ENCODE measurements at places on chromosomes 5 and 9.

DNA sequence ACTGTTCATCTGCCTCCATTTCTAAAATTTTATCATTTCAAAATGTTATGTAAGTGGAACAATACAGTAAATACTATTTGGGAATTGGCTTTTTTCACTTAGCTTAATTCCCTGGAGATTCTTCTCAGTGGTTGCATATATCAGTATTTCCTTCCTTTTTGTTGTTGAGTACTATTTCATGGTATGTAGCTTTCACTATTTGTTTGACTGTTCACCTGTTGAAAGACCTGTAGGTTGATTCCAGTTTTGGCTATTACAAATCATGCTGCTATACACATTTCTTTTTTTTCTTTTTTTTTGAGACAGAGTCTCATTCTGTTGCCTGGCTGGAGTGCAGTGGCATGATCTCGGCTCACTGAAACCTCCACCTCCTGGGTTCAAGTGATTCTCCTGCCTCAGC is 33.0 kb upstream of the PWWP2A start:
- no peak for DNase-seq

- DNase-seq, result no peak
These were observed 72.0 kb downstream of the ZFAND5 start for GRCh38 chr9:72292874-72293607.

- no peak for DNase-seq
These were observed 31.3 kb downstream of the OR2V1 start for GRCh38 chr5:181099602-181100086.

- DNase-seq, result no peak
These were observed 372.6 kb downstream of the EBF1 start for GRCh38 chr5:158727136-158727535.

DNA sequence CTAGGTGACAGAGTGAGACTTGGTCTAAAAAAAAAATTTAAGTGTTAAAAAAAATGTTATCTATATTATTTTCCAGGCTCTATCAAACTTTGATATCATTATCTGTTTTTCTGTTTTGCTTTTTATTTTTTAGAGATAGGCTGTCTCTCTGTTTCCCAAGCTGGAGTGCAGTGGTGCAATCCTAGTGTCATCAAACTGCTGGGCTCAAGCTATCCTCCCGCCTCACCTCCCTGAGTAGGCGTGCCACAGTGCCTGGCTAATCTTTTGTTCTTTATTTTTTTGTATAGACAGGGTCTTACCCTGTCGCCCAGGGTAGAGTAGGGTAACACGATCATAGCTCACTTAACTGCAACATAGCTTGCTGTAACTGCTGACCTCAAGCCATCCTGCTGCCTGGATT is 14.4 kb downstream of the SEC24A start:
- DNase-seq, result no peak

GRCh38 chr5:175889910-175890684 is 18.7 kb downstream of the CPLX2 start:
- DNase-seq, result no peak

- DNase-seq, result no peak
These were observed 81.6 kb downstream of the NTNG2 start for GRCh38 chr9:132243156-132244074.

DNA sequence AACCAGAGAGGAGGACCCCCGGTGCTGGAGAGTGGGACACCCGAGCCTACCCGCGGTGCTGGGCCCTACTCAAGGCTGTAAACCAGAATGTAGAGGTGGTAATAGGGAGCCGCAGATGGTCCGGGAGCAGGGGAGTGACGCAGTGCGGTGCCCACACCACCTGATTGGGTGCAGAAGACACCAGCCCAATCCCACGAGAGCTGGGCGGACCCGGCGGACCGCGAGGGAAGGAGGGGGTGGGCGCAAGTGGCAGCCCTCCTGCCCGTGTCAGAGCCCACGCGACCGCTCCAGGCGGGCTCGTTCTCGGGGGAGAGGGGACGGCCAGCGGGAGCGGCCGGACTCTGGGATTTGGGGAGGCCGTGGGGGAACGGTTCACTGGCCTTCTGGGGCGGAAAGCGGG is 71.2 kb downstream of the C9orf50 start:
- DNase-seq, result no peak

- DNase-seq, result no peak
These were observed 9.8 kb downstream of the PIK3R1 start for GRCh38 chr5:68225188-68225910.

DNA sequence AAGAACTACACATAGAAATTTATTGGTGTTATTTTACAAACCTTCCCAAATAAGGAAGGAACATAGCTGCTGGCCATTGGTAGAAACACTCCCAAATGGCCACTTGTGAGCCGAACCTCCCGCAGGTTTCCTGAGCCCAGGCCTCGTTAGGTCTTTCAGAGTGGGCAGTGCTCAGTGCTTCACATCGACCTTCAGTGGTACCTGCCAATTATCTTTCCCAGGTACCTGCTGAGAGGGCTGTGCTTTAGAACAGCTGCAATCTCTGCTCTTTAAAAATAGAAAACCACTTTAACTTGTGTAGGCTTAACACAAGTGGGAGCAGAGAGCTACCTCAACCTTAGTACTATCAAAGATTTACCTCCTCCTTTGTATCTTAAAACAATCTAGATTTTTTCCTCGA is 334.1 kb downstream of the RFX3 start:
- peak; percentile 81 for DNase-seq

DNA sequence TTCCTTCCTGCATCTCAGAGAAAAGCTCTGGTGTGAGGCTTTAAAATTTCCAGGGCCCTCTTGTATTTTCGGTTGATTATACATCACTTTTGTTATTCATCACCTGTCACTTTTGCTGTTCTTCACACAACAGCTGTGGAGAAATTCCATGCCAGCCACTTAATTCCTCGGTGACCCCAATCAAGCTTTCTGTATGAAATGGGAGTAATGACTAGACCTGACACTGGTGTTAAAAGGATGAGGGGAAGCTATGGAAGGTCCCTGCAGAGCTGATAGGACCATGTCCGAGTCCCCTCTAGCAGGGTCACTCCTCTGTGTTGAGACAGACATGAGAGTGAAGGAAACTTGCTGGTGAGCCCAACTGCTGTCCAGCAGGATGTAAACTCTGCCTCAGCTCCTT is 59.7 kb downstream of the GPR21 start:
- DNase-seq, result no peak

- DNase-seq, result no peak
These were observed 812.9 kb upstream of the ZNF608 start for GRCh38 chr5:125559296-125559695.

DNA sequence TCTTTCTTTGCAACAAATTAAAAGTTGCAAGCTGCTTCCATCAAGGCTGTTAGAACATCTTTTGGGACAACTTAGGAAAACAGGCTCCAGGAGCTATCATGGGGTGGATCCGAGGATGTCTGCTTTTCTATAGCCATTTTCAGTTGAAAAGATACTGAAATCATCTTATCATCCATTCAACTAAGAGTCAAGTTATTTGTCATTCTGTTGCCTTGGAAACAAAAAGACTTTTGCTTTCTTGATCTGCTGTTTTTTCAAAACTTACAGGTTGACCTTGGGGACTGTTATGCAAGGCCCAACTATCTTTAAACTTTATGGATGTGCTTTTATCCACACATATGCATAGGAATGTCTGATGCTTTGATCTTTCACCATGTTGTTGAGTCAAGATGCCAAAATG is 545.3 kb upstream of the DAP start:
- DNase-seq, result no peak

GRCh38 chr5:179267071-179267670 is 78.1 kb downstream of the ADAMTS2 start:
- no peak for DNase-seq

DNA sequence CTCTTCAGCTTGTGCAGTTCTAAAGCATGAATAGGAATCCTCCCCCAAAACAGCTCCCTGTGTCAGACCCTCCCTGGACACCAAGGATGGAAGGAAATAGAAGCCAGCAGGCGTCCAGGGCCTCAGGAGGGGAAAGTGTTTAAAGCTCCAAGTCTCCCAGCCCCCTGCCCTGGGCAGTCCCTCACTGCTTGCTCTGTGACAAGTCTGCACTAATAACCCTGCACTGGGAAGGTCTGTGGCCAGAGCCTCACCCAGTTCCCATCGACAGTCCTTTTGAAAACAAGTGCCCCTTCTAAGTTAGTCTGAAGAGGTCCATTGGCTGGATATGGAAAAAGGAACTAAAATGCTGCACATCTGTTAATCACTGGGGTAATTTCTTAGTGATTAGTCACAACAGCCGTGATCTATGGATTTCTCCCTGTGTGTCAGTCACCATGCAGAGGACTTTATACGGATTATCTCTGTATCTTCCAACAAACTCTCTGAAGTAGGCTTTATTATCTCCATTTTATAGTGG is 195.3 kb downstream of the FBXL7 start:
- no peak for DNase-seq

GRCh38 chr5:144779368-144779767 is 608.7 kb downstream of the KCTD16 start:
- no peak for DNase-seq

Data from NCI-H187 treated with DMSO at 0.1 percent for 48 hours (cell line).